ENCODE measurements at places on chromosomes 16 and 17.

- no peak for DNase-seq
Observed at GRCh38 chr17:68854452-68854851, 100.7 kb downstream of the ABCA8 start.

- no peak for DNase-seq
Observed at GRCh38 chr16:84514295-84514873, 9.9 kb upstream of the MEAK7 start.

- DNase-seq = no peak
Observed at GRCh38 chr16:88618956-88619667, 19.3 kb upstream of the IL17C start.

DNA sequence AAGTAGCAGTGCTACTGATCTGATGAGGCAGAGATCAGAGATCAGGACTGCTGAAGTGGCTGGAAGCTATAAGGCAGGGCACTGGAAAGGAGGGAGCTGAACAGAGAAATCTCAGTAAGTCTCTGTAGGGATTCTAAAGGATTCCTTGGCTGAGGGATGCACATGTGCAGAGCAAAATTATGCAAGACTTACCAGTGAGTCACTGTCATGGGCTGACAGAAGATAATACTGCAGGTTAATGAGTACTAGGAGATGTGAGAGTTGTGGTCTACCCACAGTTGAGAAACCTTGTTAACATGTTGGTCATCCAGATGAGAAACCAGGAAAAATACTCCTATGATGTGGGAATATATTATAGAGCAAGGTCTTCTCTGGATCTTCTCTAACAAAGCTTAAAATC lies 378.1 kb downstream of the HAPSTR1 start:
- DNase-seq = no peak

DNA sequence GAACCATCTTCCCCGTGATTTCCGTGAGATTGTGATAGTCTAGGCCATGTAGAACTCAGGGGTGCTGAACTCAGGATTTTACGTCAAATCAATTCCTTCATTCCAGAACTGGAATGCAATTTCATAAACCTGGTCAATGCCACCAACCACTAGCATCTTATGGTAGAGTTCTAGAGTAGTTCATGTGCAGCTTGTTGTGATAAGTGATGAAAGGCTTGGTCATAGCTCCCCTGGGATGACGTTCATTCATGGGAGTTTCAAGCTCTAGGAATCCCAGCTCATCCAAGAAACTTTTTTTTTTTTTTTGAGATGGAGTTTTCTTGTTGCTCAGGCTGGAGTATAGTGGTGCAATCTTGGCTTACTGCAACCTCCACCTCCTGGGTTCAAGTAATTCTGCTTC lies 3.7 kb upstream of the DPEP2 start:
- no peak for DNase-seq

DNA sequence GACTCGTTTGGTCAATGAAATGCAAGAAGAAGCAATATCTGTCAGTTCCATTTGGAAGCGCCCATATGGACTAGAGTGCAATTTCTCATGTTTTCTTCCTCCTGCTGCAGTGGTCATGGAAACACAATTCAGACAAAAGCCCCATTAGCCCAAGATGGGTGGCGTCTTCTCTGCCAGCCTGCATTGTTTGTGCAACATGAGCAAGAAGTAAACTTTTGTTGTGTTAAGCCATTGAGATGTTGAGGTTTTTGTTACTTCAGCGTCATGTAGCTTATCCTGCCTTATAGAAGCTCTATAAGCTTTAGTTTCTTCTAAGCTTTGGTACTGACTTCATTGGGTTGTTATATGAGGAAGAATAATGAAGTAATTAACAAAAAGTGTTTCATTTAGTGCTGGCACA lies 137.4 kb downstream of the NPIPB5 start:
- DNase-seq = no peak

DNA sequence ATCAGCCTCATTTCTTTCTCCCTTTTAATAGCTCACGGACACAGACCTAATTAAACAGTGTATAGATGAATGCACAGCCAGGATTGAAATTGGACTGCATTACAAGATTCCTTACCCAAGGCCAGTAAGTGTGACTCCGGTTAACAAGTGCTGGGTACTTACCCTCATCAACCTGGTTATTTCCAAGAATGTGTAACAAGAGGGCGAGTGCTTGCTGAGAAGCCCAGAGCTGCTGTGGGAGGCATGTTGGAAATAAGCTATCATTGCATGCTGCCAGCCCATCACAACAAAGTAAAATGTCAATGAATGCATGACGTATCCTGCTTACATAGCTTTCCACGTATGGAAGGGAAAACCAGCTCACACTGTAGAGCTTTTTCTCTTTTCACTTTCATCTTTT lies 19.5 kb downstream of the LYRM1 start:
- DNase-seq = no peak

GRCh38 chr17:27575096-27575911 lies 55.7 kb upstream of the LGALS9 start:
- no peak for DNase-seq

DNA sequence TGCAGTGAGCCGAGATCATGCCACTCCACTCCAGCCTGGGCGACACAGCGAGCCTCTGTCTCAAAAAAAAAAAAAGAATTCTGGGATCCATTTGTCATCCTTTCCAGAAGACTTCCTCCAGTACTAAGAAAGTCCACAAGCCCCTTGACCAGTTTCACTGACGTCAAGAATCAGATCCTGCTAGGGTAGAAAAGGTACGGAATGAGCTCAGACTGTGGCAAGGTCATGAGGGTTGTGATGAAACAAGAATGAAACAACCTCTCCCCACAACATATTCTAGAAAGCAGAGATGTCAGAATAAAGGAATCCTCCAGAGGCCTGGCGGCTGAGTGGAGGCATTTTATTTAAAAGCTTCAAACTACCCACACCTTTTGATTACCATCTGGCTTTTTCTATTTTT lies 29.9 kb downstream of the TRAF4 start:
- DNase-seq = no peak

DNA sequence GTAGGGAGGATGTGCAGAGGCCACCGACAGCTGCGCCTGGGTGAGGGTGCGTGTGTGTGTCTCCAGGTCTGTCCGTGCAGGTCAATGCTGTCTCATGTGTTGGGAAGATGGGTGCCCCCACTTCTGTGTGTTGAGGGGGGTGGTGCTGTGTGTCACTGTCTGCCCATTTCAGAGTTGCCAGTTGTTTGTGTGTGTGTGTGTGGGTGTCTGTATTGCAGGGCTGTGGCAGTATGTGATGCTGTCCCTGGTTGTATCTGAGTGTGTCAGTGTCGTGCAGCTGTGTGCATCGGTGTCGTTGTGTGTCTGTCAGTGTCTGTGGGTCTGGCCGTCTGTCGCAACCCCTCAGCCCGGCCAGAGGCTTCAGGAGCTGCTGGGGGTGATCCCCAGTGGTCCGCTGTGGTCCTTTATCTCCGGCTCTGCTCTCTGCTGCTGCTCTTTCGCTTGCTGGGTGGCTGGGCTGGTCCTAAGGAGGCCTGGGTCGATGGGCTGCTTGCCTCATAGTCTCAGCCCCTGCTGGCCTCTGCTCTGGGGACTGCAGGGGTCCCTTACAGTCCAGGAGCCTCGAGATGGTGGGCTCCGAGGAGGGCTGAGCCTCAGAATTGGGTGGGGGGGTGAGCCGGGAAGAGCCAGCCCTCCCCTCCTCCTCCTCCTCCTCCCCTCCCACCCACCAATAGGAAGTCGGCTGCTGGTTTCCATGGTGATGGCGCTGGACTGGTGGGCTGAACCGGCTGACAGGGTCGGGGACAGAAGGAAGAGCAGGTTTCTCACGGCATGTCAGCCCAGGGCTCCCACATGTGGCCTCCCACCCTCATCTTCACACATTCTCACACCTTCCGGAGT lies at the start of gene TSPOAP1:
Gene TSPOAP1, minus strand, starts transcription at position 601 of the 840 bp plus-strand sequence. CDS start 875 bp downstream, outside the sequence.
- DNase-seq = no peak

GRCh38 chr17:82213251-82214011 lies 789 bp upstream of the CCDC57 start:
- DNase-seq = no peak

DNA sequence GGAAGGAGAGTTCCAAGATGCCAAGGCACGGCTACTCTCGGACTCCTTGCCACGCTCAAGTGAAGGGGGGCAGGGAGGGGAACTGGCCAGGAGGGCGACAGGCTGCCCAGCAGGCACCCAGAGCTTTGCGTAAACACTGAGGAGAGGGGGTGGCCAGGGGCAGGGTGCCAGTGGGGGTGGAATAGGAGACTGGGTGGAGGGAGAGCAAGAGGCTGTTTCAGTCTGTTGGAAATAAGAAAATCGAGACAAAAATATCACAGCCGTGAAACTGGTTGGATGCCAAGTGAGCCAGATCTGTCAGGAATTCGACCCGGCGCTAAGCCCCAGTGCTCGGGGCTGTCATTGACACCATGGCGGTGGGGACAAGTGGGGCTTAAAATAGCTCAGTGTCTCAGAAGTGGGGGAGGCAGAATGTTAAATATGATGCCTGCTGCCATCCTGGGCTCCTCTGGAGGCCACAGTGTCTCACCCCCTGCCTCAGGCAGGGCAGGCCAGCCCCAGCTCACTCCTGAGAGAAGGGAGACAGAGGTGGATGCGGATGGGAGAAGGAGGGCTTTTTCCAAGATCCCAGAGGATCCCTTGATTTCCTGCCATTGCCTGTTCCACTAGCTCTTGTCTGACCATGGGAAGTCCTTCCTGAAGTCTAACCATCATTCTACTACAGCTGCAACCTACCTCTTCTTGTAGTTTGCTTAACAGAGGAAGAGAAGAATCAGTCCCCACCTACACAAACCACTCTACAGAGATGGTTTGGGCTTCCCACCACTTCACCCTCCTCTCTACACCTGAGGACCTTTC lies 9.5 kb downstream of the PNMT start:
- DNase-seq = no peak

- no peak for DNase-seq
Observed at GRCh38 chr17:19948116-19948943, 29.3 kb downstream of the AKAP10 start.

DNA sequence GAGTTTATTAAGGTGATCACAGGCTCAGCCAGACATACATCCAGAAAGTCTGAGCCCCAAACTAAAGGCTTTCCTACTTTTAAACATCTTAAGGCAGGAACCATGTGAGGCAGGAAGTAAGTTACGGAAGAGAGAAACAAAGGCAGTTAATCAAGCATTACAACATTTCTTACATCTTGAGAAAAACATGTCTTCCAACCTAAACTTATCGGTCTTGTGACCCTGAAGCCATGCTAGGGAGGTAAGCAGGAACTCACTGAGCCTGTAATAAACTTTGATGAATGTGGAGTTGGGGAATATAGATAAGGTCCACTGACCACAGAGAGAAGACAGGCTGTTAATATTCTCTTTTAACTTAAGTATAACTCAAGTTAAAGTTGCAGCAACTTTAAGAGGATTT lies 3.5 kb upstream of the ACSM3 start:
- no peak for DNase-seq

GRCh38 chr16:84131117-84131516 lies 13.9 kb downstream of the HSDL1 start:
- DNase-seq = no peak

- DNase-seq = no peak
Observed at GRCh38 chr17:75623386-75623785, 9.8 kb upstream of the SMIM5 start.

DNA sequence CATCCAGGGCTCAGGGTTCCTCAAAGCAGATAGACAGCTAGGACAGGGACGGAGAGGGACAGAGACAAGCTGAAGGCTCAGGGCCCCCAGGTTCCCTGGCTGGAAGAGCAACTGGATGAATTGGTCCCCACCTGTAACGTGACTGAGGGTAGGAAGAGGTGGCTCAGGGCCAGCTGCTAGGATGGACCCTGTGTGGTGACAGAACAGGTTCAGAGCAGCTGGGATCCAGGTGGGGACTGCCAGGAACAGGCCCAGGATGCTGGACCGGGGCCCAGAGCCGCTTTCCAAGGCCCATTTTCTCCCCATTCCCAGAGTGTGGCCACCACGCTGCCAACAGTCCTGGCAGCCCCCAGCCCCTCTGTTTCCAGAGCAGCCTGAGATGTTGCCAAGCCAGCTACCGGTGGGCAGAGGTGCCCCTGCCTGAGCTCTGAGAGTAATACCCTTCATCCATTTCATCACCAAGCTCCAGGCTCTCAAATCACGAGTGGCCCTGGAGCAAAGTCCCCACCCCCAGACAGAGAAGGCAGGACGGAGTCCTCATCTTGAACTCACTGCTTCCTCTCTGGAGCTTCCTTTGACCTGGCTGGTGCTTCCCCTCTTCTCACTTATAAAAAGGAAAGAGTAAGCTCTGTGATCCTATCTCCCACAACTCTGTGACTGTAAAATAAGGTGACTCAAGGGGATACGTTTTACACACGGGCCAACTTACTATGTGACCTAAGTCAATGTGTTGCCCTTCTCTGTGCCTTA lies 79.6 kb downstream of the TMEM132E start:
- no peak for DNase-seq

- DNase-seq = no peak
Observed at GRCh38 chr17:30761060-30761459, 63.4 kb downstream of the CRLF3 start.

GRCh38 chr16:67702130-67702529 lies 17.0 kb downstream of the GFOD2 start:
- no peak for DNase-seq

GRCh38 chr16:83227336-83227735 lies 580.4 kb upstream of the HSBP1 start:
- DNase-seq = no peak

GRCh38 chr17:76246080-76247066 lies 6.1 kb upstream of the RNF157 start:
- peak; percentile 25 for DNase-seq

Measured in brain pericyte (primary cell).